ENCODE measurements at places on chromosomes 3 and 15.

GRCh38 chr3:8136553-8136952, 365.1 kb upstream of the LMCD1 start:
- no peak for DNase-seq

DNA sequence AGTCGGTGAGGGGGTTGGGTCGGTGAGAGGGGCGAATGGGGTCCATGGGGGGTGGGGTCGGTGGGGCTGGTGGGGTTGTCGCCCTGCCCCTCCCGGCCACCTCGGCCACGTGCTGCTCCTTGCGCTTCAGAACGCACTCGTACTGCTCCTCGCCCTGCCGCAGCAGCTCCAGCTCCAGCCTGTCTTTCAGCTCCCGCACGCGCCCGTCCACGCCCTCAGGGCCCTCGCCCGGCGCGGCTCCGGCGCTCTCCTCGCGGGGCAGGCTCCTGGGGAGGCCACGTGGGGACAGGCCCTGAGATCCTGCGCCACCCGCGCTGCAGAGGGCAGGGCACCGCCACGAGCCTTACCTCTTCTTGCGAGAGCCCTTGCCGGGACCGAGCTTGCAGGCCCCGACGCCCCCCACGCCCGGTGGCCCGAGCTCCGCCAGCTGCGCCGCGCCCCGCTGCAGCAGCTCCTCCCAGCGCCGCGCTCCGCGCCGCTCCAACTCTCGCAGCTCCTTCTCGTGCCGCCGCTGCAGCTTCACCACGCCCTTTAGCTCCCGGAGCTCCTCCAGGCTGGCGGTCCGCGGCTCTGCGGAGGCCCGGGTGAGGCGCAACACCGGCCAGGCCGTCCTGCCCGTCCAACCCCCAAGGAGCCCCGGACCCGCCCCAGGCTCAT, 8.2 kb upstream of the ANKRD63 start:
- DNase-seq: peak; percentile 82

DNA sequence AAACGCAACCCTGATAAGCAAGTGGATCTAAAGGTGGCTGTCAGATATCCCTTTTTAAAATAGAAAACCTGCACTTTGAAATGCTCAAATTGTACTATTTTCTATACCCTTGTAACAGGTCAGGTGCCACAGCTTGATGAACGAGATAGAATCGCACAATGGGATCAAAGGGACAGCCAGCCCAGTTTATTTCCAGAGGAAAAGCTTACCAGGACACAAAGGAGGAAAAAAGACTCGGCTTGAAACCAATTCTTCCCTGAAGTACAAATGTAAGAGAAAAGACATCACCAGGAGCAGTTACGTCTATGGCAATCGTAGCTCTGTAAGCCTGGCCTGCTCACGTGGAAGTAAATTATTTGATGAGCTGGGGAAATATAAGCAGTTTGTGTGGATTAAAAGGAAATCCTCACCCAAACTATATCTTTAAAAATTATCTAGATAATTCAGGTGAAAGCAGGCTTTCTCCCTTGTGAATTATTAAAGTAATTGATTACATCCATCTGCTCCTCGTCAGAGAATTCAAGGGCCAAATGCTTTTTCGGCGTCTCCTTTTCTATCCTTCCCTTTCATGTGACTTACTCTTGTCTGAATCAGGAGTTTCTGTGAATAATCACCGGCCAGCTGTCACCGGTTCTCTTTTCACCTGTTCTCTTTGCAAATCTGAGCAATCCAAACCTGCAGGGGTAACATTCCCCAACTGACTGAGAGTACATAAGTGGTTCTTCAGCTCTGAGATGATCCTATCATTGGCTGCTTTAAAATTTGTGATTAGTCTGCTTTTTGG, 339.2 kb upstream of the ONECUT1 start:
- peak; percentile 19 for DNase-seq

- DNase-seq: peak; percentile 88
These were observed 245.6 kb downstream of the CLSTN2 start for GRCh38 chr3:140180603-140181002.

DNA sequence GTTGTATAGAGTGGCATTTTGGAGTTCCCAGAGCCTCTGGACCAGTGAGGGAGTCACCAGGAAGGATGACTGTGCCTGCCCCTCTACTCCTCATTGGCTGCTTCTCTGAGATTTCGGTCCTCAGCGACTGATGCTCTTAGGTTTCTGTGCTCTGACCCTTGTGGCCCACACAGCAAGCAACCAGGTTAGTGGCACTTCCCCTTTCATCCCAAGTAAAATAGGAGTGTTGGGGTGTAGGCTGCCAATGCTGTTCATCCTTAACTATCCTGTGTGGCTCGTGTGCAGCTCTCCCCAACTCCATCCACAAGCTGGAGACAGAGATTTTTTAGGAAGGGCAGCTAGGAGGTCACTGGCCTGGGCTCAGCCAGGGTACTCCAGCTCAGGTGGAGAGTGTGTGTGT, 21.3 kb downstream of the PRR23A start:
- DNase-seq: no peak

- no peak for DNase-seq
These were observed 87.1 kb downstream of the RGMA start for GRCh38 chr15:93001881-93002280.

DNA sequence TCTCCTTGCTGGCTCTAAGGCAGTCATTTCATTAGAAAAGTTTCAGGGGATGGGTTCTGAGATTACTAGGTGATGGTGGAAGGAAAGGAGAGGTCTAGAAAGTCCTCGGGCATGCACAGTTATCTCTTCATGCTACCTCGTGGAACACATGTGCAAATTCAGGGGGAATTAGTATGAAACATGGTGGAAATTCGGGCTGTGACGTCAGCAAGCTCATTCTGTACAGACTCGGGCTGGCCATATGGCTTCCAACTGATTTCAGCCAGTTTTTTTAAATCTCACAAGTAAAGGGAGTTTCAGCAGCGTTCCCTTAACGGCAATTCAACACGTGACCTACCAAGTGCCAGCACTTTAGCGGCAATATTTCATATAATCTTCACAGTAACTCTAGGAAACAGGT, 251.1 kb downstream of the TBL1XR1 start:
- DNase-seq: no peak

DNA sequence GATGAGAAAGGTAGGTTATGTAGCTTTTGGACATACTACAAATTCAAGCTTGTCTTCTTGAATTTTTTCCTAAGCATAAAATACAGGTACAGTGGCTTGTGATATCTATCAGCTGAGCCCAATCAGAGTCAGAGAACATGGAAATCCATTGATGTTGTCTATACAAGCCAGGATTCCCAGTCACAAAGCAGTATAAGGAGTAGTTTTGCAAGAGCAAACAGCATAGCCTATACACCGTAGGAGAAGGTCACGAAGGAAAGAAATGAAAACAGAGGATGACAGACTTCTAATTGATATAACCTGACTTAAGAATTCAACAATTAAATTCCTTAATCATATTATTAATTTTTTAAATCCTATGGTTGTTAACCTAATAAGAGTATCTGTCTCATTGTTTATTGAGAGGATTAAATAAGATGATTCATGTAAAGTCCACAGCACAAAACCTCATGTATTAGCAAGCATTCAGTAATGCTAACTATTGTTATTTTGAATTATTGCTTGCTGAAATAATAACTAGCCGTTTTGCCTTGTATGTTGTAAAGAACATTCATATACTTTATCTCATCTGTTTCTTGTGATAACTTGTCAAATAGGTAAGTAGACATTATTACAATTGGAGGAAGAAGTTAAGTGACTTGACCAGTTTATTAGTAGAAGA, 276.6 kb upstream of the ZPLD1 start:
- DNase-seq: no peak

GRCh38 chr15:74317820-74318375, 49.5 kb downstream of the CYP11A1 start:
- peak; percentile 92 for DNase-seq
